ENCODE measurements at places on chromosomes 1 and 21.

GRCh38 chr1:60709426-60709825, 372.9 kb upstream of the NFIA start:
- DNase-seq = no peak

GRCh38 chr1:110945626-110946025, 18.1 kb downstream of the LRIF1 start:
- no peak for DNase-seq

- DNase-seq = no peak
Observed at GRCh38 chr1:214120191-214120590, 132.4 kb downstream of the PROX1 start.

DNA sequence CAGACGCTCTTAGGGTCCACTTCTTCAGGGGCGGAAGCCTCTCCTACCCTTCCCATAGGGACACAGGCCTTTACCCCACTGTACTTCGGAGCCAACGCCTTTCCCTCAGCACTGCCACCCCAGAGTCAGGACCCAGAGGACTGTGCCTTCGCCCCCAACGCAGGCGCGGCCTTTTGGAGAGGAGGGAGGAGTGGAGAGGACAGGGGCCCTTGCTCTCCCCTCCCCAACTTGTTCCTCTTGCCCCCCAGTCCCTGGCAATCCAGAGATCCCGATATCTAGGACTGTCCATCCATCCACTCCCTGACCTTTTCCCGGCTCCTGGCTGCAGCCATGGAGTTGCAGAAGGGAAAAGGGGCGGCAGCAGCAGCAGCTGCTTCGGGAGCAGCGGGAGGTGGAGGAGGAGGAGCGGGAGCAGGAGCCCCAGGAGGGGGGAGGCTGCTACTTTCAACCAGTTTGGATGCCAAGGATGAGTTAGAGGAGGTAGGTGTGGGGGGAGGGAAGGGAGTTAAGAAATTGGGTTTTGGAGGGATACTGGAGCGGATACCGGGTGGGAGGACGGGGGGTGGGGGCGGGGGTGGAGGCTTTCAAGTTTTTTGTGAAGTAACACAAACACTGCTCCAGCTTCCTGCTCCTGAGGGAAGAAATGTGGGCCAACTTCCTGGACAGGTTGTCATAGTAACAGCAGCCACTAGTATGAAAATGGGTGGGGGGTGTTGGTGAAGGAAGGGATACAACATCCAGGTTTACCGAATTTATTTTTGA, 636 bp downstream of the INTS3 start:
- DNase-seq = no peak

DNA sequence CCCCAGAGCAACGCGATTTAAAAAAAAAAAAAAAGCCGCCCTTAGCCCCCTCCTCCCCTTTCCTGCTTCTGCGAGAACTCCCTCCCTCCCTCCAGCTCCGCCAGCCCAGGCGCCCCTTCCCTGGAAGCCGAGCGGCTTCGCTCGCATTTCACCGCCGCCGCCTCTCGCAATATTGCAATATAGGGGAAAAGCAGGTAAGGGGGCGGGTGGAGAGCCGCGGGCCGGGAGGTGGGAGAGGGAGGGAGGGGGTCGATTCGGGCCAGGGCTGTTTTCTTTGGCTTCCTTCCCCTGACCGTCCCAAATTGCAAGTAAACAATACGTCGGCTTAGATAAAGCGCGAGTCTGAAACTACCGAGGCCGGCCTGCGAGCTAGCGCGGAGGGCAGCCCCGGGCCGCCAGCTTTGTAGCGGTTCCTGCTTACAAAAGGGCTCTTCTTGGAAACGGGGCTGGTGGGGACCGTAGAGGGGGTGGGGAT, 408 bp downstream of the LMO4 start:
- DNase-seq = no peak

DNA sequence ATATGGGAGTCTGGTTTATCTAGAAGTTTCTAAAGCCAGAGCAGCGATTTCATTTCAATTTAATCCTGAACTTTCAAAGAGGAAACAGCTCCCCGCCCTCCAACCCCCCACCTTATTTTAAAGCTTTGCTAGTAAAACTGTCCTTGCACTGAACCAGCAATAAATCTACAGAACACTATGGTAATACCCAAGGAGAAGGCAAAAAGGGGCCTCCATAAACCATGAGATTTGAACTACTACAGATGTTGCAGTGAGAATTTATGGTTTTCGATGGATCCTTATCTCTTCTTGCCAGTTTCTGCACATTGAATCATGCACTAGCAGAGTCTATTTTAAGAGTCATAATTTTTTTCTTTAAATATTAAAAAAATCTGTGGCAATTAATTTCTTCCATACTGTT, 64.8 kb upstream of the BEND5 start:
- DNase-seq = no peak

GRCh38 chr1:86345042-86345441, 51.1 kb downstream of the ODF2L start:
- DNase-seq = no peak

DNA sequence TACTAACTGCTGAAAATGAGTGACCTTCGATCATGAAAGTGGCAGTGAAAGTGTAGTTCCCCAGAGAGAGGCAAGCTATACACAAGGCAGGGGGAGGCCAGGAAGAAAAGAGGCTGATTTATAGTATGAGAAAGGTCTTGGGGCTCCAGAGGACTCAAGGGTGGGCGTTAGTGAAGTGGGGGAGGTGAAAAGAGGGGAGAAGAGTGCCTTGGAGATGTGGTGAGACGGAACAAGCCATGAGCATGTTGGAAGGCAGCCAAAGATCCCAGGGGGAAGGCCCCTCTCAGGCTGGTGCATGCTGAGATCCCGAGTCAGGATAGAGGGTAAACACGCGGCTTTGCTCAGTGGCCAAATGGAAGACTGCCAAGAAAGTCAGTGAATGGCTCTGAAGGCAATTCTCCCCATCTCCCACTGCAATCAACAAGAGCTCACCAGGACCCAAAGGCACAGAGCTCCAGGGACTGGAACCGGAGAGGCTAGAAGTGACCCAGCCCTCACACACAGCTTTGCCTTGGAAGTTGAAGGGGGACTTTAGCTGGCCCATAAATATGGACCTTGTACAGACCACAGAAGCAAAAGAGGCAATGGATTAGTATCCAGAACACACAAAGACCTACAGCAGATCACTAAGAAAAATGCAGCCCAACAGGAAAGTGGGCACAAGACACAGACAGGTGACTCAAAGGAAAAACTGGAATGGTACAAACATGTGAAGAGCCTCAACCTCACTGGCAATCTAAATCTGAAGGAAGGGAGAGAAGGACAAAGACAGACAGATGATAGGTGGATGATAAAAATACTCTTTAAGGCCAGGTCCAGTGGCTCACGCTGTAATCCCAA, 49.6 kb downstream of the HSF2BP start:
- DNase-seq = peak; percentile 74

GRCh38 chr1:87150143-87150542, 178.5 kb upstream of the LMO4 start:
- no peak for DNase-seq

DNA sequence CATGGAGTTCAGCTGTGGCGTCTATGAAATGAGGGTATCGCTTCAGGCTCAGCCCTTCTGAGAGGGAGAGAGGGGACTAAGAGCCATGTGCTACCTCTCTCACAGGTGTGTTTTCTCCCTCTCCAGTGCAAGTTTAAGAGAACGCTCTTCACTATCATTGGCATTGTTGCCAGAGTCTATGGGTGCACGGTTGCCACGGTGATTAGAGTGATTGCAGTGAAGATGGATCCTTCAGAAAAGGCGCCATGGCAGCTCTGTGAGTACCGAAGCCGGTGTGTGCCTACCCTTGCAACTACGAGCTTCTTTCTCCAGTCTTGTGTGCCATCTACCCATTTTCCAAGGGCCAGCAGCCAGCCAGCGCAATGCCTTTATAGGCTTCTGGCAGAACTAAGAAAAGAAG, 290.5 kb downstream of the OMA1 start:
- DNase-seq = no peak

DNA sequence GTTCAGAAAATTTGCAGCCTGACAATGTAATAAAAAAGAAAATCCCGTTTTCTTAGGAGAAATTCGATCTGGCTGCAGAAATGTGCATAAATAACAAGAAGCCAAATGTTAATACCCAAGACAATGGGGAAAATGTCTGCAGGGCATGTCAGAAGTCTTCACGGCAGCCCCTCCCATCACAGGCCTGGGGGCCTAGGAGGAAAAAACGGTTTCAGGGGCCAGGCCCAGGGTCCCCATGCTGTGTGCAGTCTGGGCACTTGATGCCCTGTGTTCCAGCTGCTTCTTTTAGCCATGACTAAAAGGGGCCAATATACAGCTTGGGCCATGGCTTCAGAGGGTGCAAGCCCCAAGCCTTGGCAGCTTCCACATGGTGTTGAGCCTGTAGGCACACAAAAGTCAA, 6.5 kb upstream of the PRDX6 start:
- DNase-seq = no peak

GRCh38 chr1:15370781-15371520, 38.7 kb upstream of the EFHD2 start:
- DNase-seq = no peak

DNA sequence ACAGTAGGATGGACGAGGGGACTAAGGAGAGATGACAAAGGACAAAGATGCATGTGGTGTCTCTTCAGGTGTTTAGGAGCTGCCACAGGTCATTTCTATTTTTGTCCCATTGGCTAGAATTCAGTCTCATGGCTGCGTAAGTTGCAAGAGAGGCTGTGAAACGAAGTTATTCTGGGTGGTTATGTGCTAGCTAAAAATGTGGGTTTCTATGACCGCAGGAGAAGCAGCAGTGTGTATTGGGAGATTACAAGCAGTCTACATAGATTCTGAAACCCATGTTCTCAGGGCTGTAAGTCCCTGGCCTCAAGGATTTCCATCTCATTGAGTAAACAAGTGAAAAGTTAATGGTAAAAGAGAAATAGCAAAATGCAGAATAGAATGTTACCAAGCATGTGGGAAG, 110.7 kb downstream of the SPATA46 start:
- no peak for DNase-seq

DNA sequence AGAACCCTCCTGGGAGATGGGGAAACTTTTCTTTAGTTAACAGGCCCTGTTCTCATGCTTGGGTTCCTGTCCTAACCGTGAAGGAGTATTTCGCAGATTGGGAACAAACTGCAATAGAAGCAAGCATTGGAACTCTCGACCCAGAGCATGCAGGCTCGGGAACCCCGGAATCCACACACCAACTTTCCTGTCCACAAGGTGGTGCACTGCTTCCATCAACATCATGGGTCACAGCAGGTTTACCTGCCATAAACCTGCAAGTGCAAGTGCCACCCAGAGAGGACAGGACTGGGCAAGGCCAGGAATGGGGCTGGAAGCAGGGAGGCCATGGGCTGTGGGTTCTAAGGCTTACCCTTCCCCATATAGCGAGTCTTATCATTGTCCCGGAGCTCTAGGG, 6.9 kb downstream of the ENO1 start:
- no peak for DNase-seq

DNA sequence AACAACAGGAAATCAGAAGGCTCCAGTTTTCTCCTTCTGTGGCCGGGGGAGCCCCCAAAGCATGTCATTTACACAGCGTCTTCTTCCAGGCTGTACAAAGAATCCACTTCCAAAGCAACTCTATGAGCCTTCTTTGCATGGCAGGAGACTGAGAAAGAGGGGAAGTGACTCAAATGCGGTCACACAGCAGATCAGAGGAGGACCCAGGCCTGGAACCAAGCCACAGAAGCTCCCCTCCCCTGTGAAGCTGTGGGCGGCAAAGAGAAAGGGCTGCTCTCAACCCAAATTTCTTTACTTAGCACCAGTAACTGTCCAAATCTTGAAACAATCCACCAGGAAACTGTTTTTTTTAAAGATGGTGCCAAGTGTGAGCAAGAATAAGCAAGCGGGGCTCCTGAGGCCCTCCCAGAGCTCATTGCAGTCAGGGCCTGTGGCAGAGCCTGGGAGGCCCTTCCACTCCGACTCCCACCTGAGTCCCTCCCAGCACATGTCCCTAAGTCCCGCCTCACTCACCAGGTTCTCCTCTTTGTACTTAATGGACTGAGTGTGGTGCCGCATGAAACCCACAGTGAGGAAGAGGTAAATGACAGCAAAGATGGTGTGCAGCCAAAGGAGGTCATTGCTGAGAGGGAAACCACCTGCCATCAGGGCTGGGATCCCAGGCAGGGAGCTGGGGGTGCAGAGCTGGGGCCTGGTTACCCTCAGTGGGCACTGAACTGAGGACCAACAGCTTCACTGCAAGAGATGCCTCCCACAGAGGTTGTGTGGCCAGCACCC, 15.9 kb downstream of the TMEM63A start:
- DNase-seq = no peak

GRCh38 chr1:162922201-162922600, 61.2 kb upstream of the CCDC190 start:
- DNase-seq = no peak
